ENCODE measurements at places on chromosomes 13 and 19.

- no peak for DNase-seq
These were observed 18.0 kb downstream of the GTF2F2 start for GRCh38 chr13:45138282-45138681.

DNA sequence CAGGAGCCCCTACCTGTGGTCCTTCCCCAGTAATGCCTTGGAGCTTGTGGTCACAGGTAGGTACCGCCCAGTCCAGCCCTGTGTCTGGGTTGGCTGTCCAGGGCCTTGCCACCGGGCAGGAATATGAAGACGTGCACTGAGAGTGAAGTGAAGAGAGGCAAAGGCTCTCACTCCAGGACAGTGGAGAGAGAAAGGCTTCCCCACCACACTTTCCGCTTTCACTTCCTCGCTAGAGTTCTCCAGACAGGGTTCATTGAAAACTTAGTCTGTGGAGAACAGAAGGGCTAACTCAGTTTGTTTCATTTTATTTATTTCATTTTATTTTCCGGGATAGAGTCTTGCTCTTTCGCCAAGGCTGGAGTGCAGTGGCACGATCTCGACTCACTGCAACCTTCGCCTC, 14.2 kb downstream of the FCAR start:
- no peak for DNase-seq

DNA sequence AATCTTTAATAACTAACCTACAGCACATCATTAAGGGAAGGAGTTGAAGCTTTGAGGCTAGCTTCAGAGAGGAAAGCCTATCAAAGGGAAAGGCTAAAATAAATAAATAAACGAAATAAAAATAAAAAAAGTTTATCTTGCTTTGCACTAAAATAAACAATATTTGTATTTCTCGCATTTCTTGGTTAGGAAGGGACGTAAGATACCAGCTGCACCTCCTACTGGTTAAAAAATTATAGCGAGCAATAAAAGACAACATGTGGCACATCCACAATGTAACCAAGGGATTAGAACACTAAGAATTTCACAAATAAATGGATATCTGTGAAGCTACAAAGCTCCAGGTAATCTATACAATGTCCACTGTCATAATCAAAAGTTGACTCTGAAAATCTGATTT, 194.5 kb downstream of the DACH1 start:
- no peak for DNase-seq

DNA sequence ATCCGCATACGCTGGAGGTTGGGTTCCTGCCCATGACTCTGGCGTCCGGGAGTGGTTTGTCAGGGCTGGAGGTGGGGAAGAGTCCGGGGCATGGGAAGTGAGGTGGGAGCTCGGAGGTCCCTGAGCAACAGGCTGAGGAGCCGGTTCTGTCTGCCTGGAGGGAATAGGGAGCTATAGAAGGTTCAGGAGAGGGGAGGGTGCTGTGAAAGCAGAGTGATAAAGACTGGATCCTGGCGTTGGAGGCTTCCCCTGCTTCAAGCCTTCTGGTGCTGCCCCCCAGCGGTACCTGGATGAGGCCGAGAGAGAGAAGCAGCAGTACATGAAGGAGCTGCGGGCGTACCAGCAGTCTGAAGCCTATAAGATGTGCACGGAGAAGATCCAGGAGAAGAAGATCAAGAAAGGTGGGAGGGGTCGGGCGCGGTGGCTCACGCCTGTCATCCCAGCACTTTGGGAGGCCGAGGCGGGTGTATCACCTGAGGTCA, 2.6 kb downstream of the HMG20B start:
- no peak for DNase-seq

GRCh38 chr19:14413693-14414181, 5.4 kb downstream of the DDX39A start:
- DNase-seq, result no peak

DNA sequence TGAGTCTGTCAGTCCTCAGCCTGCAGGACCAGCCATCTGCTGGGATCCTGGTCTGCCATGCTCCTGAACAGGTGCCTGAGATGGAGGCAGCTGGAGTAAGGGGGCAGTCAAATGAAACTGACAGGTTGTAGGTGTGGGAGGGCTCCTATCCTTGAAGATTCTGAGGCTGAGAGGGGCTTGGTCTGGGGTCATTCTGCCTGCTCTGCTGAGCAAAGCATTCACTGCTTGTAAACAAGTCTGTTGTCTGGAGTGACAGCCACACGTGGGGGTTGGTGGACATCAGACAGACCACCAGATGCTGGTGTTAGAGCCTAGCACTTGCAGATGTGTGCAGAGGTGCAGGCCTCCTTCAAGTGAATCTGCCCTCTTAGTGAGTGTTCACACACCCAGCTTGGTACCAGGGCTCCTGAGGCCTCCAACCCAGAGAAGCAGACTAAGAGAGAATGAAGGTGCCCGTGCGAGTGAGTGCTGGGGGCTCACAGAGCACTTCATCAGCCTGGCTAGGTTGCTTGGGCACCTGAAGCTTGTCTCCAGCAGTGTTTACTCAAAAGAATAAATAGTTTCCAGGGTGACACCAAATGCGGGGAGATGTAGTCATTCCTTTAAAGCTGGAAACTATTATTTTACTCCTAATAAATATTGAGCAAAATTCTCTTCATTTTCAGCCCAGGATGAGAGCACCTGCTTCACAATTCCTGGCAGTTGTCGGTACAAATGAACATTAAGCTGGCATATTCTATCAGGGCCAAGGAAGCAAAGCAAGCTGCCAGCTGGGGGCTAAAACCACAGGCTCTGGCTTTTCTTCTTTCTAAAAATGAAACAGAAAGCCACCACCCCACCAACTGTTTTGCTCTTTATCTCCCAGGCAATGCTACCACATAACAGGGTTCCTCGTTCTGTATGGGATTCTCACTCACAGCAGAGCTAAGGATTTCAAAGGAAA, 82.3 kb downstream of the RNASEH2B start:
- DNase-seq, result peak; percentile 8

DNA sequence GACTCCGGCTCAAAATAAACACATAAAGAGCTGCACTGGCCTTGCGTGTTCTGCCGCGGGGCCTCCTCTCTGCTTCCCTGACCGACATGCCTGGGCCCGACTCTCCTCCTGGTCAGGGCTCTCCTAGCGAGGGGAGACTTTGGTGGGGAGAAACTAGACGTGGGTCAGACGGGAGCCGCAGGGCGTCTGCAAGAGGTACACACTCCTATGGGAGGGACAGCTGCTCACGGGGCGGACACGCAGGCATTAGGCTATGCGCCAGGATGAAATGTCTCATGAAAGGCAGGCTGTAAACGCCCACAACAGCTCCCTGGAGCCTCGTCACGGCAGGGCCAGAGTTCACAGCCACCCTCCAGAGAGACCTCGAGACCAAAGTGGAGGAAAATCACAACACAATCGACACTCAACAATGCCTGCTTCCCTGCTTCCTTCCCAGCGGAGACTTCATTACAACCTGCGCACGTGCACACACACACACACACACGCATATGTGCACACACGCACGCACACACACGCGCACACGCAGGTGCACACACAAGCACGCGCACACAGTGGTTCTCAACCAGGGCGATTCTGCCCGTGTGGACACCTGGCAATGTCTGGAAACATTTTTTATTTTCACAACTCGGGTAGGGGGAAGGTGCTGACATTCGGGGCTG, 5.8 kb downstream of the SLC39A3 start:
- DNase-seq, result no peak

DNA sequence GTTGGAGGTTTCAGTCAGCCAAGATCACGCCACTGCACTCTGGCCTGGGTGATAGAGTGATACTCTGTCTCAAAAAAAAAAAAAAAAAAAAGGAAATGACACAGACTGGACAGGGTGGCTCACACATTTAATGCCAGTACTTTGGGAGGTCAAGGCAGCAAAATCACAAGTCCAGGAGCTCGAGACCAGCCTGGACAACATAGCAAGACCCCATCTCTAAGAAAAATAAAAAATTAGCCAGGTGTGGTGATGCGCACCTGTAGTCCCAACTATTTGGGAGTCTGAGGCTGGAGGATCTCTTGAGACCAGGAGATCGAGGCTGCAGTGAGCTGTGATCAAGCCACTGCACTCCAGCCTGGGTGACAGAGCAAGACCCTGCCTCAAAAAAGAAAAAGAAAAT, 22.6 kb upstream of the NAPA start:
- DNase-seq, result no peak

GRCh38 chr19:42075364-42075615, 676 bp upstream of the ZNF574 start:
- DNase-seq, result no peak

GRCh38 chr13:111568290-111568689, 247.8 kb downstream of the TEX29 start:
- no peak for DNase-seq

DNA sequence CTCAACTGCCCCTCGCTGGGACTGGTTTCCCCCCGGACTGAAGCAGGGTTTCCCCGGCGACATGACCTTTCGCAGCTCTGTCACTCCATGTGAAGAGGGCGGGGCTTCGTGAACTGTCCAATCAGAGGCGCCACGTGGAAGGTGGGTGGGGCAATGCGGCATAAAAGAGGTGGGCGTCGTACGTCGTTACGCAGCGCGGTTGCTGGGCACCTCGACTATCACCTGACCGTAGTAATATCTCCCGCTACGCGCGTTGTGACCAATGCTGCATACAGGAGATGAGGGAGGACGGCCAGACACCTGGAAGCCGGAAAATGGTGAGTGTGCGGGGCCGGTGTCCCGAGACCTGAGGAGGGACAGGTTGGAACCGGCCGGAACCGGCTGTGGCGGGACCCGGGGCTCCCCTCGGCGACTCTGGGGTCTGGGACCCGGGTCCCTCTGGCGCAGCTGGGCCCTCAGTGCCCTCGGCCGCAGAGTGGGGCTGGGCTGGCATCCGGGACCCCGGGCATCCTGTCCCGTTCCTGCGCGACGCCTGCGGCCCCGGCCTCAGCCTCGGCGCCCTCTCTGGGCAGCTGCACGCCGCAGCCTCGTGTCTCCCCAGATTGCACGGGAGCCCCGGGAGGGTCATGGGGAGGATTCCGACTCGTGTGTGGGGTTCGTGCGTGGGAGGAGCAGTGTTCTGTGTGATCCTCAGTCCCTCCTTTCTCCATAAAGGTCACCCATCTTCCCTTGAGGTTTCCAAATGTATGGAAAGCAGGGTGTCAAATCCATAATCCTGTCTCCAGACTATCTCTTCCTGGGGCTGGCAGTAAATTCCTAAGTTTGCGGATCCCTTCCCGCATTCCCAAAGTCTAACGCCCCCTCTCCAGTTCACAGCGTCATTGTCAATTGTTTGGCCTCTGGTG, 32.2 kb downstream of the ZNF136 start:
- DNase-seq, result no peak

- DNase-seq, result no peak
These were observed 22.8 kb upstream of the ITM2B start for GRCh38 chr13:48210178-48210577.

- DNase-seq, result no peak
These were observed 2.0 kb downstream of the KLF2 start for GRCh38 chr19:16326401-16327168.

DNA sequence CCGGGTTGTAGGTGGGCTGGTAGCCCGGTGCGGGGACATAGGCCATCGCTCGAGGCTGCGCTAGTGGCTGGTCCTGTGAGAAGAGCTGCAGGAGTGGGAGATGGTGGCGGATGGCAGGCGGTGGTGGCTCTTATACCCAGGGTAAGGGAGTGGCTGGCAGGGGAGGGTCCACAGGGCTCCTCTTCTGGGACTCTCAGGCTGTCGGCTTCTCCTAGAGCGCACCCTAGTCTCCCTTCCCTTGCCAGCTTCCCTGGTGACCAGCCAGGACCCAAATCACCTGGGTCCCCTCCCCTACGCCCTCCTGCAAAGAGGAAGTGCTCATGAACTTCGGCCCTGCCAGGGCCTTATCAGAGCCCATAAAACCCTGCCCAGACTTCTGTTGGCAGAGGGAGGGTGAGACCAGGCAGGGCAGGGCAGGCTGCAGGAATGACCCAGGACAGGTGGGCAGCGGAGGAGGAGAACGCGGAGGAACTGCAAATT, at the start of gene LGALS4:
Gene LGALS4 (minus strand): TSS at position 105 of the 480 bp plus-strand sequence. CDS start 59 bp downstream, at position 46.
- no peak for DNase-seq

GRCh38 chr13:94382960-94383359, 96.5 kb downstream of the DCT start:
- no peak for DNase-seq

- DNase-seq, result no peak
These were observed 3.6 kb downstream of the IFNL1 start for GRCh38 chr19:39299832-39300231.

GRCh38 chr13:34124666-34125306, 306.8 kb downstream of the RFC3 start:
- DNase-seq, result no peak

- no peak for DNase-seq
These were observed 154.6 kb downstream of the FLT1 start for GRCh38 chr13:28340272-28340793.

- no peak for DNase-seq
These were observed 841.1 kb upstream of the PRR20A start for GRCh38 chr13:56299650-56300049.

GRCh38 chr13:44414716-44415115, 41.1 kb downstream of the SERP2 start:
- no peak for DNase-seq

DNA sequence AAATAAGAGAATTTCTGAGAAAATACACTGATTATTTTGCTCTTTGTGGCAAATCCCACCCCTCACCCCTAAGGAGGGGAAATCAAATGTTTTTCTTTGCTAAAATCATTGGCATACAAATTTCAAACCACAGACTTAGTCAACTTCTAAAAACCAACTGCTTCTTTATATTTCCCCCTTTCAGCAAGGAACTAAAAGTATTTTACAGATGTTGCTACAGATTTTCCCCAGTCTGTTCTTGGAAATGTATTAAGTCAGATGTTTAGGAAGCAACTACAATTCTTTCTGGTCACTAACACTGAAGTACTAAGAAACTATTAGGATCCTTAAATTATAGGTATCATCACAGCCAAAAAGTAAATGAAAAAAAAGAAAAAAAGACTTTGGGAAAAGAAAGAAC, 6.9 kb downstream of the MTMR6 start:
- DNase-seq, result no peak

- DNase-seq, result no peak
These were observed 26.8 kb upstream of the CEACAM21 start for GRCh38 chr19:41548954-41549688.

- no peak for DNase-seq
These were observed 16.5 kb downstream of the LRCH1 start for GRCh38 chr13:46569456-46569855.

GRCh38 chr13:36839981-36840380, 21.0 kb downstream of the RFXAP start:
- no peak for DNase-seq

DNA sequence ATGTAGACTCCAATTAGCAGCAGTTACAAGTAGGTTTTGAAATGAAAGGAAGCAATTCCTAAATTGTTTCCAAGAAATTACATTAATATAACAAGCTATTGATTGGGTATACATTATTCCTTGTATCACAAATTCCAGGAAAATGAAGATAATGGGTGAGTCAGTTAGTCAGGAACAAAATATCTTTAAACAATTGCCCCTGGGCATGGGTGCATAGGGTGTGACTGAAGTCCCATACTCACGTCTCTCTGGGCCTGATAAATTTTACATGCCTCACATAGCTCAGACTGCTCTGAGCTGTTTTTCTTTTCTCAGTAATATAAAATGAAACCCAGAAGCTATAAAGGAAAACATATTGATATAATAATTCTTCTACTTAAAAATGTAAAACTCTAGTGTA, 87.8 kb downstream of the FNDC3A start:
- DNase-seq, result no peak

GRCh38 chr19:4122480-4122879, 1.4 kb downstream of the MAP2K2 start:
- no peak for DNase-seq
